ENCODE measurements at places on chromosomes 2 and 18. TPM values are rescaled to one million over a fixed set of nuclear protein-coding genes. Genes with fewer than 3 reads are reported as not detected.

GRCh38 chr2:46079985-46080560 is 217.1 kb upstream of the EPAS1 start:
- no peak for DNase-seq

DNA sequence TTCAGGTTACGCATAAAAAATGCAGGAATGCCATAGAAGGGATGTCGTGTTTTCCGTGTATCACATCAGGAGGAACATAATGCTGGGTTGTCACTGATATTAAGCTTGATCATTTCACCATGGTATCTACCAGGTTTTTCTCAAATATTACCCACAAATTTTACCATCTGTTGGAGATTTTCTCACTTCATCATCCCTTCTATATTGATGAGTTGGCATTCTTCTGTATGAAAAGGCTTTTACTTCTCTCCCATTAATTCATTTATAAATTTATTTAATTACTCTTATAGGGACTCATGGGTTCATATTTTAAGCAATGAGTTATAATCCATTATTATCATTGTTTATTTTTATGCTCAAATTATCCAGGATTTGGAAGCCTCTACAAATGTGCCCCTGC is 608.2 kb downstream of the EPHA4 start:
- DNase-seq: no peak

The MEIS1 gene
- 9.1 TPM for total RNA-seq

The ICOS gene
- total RNA-seq: not detected

The AFF3 gene
- total RNA-seq: not detected

- peak; percentile 20 for DNase-seq
These were observed 36.6 kb downstream of the RPL31 start for GRCh38 chr2:101038455-101039255.
